ENCODE measurements at places on chromosomes 7 and 10.

DNA sequence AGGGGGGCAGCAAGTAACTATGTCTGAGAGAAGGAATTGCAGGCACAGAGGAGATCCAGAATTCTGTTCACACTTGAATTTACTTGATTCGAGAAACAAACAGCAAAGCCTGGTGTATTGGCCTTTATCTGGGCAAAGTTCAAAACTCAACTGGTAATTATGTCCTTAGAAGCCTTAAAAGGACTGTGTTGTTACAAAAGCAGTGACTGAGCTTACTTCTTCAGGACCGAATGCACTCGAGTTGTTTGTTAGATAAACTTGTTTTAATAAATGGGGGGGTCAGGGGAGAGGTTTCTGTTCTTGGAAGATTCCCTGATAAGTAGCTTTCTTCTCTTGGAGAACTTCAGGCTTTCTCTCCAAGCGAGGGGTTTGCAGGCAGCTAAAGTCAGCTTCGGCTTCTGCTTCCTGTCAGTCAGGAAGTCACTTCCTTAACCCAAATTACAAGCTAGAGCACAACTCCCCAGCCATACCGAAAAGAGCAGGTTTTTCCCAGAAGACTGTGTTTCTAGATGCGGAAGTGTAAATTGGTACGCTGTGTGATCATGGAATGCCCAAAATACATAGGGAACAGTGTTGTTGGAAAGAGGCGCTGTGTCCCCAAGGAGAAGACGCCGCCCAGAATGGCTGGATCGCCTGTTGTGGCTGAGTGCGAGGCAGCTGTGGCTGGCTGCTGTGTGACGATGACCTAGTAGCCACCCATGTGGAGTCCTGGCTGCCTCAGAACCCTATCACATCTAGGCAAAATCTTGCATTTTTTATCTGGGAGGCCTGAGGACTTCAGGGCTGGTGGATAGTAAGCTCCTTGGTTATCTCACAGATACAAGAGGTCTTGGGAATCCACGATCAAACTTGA, 110.4 kb downstream of the TCF7L2 start:
- no peak for DNase-seq

DNA sequence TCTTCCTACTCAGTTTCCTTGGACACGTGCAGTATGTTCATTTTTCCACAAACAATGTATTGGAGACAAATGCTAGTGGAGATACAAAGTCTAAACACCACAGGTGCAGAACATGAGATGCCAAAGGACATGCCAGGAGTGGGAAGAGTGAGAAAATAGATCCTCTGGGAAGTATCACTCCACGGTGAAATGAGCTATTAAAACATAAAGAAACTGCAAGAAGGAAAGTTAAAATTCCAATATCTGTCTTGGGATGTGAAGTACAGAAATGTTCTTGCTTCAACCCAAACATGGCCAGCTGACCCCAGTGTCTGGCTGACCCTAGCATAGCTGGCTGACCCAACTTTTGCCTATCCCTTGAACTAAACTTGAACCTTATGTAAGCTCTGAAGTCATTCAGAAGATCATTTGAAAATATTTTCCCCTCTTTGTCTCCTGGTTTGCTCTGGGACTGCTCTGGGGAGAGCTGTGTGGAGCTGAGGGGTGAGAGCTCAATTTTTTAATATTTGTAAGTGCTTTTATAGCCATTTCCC, 59.5 kb downstream of the FZD1 start:
- DNase-seq = no peak

- no peak for DNase-seq
Observed at GRCh38 chr7:18225067-18225466, 197.4 kb upstream of the PRPS1L1 start.

- no peak for DNase-seq
Observed at GRCh38 chr7:28484606-28484935, 72.3 kb downstream of the CREB5 start.

- no peak for DNase-seq
Observed at GRCh38 chr10:107616463-107617410, 452.2 kb upstream of the SORCS1 start.

DNA sequence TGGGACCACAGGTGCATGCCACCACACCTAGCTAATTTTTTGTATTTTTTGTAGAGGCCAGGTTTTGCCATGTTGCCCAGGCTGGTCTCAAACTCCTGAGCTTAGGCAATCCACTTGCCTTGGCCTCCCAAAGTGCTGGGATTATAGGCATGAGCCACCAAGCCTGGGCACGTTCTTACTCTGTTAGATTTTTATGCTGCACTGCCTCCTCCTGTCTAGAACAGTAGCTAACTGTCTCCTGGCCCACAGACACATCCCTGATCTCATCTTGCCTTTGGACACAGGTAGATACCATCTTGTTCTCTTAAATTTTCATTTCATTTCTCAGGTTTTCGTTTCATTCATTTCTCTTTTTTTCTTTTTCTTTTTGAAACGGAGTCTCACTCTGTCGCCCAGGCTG, 41.1 kb downstream of the BLVRA start:
- DNase-seq = no peak

DNA sequence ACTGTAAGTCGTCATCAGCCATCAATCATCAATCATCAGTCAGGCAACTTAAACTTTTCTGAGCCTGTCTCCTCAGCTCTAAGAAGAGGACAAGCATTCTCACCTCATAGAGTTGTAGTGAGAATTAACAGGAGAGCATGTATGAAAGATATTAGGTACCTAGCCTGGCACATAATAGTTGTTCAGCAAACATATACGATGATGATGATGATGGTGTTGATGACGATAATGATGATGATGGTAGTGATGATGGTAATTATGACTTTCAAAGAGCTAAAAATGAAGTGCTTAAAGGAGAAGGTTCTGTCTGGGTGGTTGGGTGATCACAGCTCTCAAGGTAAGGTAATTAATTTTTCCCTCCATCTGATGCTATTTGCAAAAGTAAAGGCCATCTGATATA, 55.1 kb upstream of the ADRB1 start:
- no peak for DNase-seq

Measured in activated CD8-positive, alpha-beta T cell treated with anti-CD3 and anti-CD28 coated beads, Interleukin-2, amount 10 ng/mL, durations not matched to agents 7 days and 5 days (primary cell).